ENCODE measurements at places on chromosomes 1 and 21. TPM values are rescaled to one million over a fixed set of nuclear protein-coding genes. Genes with fewer than 3 reads are reported as not detected.

GRCh38 chr1:156963621-156964020 is 43.2 kb downstream of the LRRC71 start:
- no peak for DNase-seq

DNA sequence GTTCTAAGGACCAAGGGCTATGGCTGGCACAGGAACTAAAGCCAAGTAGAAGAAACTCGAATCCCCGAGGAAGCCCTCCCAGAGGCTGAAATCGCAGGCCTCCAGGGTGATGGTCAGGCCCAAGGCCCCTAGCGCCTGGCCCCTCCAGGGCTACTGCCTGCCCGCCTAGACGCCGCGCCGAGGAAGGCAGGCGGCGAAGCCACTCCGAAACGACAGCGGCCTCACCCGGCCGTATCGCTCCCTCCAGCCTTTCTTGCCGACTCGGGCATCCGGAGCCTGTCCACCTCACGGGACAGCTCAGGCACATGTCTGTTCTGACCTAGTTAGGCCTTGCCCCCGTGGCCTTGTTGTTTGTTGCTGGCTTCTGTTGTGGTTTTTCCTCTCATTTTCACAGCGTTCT is 9.7 kb upstream of the LHX8 start:
- no peak for DNase-seq

The KIAA0040 gene
- 34.5 TPM for total RNA-seq

The MX2 gene
- 0.59 TPM for total RNA-seq

The TOMM40L gene
- 20.4 TPM for total RNA-seq

All from pulmonary artery endothelial cell (primary cell).